ENCODE measurements at places on chromosomes 2 and 18. TPM values are rescaled to one million over a fixed set of nuclear protein-coding genes. Genes with fewer than 3 reads are reported as not detected.

GRCh38 chr18:57428221-57429150 is 6.7 kb upstream of the ONECUT2 start:
- DNase-seq = no peak

GRCh38 chr2:211836409-211836808 is 702.2 kb downstream of the ERBB4 start:
- DNase-seq = no peak

Gene PRSS56
- not detected for total RNA-seq

- no peak for DNase-seq
Observed at GRCh38 chr2:164754157-164755093, 87.2 kb downstream of the COBLL1 start.

DNA sequence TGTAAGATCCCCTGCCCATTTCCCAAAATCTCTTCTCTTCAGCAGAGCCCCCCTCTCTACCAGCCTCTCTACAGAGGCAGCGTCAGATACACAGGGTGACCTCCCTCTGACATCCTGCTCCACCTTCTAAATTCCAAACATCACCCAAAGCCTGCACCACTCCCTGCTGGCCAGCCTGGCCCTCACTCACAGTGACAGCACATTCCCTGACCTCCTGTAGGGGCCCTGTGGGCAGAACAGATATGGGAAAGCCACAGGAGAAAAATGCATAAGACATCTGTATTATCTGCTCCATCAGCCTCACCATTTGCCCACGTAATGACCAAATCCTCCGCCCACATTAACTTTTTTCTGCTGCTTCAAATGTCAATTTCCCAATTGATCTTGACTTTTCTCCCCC is 40.6 kb downstream of the TRABD2A start:
- no peak for DNase-seq

GRCh38 chr18:67282796-67283195 is 233.7 kb downstream of the DSEL start:
- DNase-seq = no peak

DNA sequence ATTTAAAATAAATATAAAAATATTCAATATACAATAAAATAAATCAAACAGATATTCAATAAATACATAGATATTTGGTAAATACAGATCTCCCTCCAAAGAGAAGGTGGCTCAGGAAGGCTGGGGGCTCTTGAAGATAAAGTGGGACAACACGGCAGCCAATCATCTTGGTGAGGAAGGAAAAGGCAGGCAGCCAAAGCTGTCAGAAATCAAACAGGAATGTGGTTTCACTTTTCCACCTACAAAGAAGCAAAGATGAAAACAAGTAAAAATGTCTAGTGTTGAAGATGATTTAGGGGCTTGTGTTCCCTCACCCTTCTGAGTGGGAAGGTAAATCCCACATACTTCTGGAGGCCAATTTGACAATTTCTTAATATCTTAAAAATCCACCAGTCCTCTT is 85.7 kb downstream of the B3GNT2 start:
- DNase-seq = no peak

Gene DNER
- total RNA-seq = 0.25 TPM

Gene PIEZO2
- 0.12 TPM for total RNA-seq

DNA sequence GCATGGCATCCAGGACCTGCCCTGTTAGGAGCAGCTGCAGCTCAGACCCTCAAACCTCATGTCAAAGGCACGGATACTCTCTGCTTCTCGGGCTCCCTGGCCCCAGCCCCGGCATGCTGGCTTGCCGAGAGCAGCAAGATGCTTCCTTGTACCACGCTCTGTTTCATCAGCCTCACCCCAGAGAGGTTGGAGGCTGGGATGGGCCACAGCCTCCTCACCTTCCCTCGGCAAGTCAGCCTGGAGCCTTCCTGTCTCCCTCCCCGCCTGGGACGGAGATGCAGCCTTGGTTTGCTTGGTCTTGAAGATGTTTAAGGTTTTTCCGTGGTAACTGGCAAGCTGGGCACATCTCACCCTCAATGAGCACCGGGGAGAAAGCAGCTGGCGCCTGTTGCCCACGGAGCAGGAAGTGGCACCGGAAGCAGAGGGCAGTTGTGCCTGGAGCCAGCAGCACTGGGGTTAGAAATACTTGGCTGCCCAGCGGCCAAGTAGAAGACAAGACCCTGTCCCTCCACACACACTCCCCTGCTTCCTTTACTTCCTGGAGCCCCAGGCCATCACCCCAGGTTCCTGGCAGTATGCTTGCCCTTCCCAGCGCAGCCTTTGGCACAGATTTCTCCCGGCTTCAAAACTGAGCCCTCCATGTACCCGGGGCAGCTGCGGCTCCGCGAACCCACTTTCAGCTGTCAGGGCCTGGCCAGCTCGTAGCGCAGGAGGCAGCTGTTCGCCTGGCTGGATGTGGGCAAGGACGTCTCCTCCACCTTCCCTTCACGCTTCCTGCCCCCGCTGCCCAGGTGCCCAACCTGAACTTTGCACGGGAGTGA is 17.4 kb downstream of the FBLN7 start:
- no peak for DNase-seq

- DNase-seq = no peak
Observed at GRCh38 chr2:143473216-143473615, 344.0 kb downstream of the ARHGAP15 start.

GRCh38 chr2:164803776-164804466 is 37.7 kb downstream of the COBLL1 start:
- no peak for DNase-seq

Gene DLGAP1
- 5.5 TPM for total RNA-seq

Data from heart left ventricle (tissue), 16 donors.